ENCODE measurements at places on chromosomes 11 and 22.

DNA sequence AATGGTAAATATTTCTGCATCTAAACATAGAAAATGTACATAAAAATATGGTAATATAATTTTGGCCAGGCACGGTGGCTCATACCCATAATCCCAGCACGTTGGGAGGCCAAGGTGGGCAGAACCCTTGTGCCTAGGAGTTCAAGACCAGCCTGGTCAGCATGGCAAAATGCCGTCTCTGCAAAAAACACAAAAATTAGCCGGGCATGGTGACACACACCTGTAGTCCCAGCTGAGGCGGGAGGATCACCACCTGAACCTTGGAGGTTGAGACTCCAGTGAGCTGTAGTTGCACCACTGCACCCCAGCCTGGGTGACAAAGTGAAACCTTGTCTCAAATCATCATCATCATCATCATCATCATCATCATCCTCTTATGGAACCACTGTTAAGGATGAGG is 230.6 kb upstream of the NCAM1 start:
- DNase-seq = no peak

- no peak for DNase-seq
These were observed 525.5 kb downstream of the SOX6 start for GRCh38 chr11:15830741-15831428.

DNA sequence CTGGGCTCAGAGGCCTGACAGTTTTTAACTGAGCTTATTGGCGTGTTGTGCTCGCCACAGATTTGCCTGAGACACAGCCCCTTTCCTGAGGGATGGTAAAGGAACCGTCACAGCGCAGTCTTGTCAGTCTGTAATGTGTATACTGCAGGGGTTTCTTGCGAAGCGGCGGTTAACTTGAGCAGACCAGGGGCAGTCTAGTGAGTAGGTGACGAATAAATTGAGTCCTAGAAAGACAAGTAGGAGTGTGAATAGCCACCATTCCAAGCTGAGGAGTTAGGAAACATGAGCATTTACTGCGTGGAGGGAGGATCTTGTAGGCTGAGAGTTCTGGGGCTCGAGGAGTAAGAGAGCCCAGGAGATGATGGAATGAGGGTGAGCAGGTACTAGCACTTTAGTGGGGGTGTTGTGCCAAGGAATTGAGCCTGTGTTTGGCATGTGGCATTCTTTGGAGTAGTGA is 1.4 kb downstream of the MED15 start:
- DNase-seq = no peak

DNA sequence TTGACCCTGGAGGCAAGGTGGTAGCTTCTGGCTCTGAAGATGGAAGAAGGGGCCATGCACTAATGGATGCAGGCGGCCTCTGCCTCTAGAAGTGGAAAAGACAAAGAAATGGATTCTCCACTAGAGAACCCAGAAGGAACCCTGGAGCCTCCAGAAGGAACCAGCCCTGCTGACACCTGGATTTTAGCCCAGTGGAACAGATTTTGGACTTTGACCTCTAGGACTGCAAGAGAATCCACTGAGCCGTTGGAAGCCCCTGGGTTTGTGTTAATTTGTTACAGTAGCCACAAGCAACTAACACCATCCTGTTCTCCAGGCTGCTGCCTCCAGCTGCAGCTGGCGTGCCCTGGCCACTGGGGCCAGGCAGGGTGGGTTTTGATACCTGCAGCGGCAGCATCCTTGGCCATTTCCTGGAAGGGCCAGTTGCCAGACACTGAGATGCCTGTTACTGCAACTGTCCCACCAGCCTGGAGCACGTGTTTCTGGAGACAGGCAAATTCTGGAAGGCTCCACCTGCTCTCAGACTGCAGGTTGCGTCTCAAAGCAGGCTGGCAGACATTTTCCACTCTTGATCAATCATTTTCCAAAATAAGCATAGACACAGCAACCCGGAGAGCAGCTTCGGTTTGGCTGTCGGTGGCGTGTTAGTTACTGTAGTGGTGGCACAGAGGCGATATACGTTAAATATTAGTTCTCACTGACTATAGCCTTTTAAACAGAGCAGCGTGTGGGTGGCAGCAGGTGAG is 76.8 kb upstream of the PARVG start:
- no peak for DNase-seq

GRCh38 chr11:132549001-132549400 is 983.3 kb downstream of the OPCML start:
- no peak for DNase-seq

GRCh38 chr22:46019351-46019750 is 42.4 kb upstream of the WNT7B start:
- no peak for DNase-seq

DNA sequence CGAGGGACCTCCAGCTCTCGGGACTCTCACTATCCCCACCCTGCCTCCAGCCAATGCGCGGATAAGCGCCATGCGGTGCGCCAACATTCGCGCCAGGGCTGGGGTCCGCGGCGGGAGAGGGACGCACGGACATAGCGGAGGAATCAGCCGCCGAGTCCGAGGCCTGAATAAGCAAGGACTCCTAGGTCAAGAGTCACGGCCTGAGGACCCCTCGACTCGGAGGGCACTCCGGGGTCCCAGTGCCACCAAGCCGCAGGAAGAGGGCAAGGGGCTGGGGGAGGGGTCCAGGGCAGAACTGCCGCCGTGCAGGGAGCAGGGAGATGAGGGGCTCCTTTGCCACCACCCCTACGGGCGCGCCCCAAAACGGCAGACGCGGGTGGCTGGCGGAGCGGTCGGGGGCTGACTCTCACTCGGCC is 552 bp downstream of the DSCAML1 start:
- no peak for DNase-seq

DNA sequence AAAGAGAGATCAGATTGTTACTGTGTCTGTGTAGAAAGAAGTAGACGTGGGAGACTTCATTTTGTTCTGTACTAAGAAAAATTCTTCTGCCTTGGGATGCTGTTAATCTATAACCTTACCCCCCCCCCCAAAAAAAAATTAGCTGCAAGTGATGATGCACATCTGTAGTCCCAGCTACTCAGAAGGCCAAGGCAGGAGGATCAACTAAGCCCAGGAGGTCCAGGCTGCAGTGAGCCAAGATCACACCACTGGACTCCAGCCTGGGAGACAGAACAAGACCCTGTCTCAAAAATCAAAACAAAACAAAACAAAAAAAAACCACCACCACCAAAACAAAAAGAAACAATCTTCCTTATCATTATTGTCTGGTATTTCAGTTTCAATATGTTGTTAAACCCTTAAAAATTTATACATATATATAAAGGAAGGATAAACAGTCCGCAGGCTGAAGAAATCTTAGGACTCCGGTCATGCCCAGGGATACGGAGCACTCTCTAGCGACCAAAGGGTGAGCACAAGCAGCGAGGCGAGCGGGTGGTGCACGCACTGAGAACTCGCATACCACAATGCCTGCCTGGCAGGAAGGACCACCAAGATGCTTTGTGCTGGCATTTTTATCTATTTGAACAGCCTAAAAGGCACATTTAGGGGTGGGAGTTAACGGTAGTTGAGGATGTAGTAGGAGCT is 6.4 kb downstream of the POLDIP3 start:
- no peak for DNase-seq

GRCh38 chr11:130369141-130369691 is 54.5 kb upstream of the ZBTB44 start:
- DNase-seq = no peak

DNA sequence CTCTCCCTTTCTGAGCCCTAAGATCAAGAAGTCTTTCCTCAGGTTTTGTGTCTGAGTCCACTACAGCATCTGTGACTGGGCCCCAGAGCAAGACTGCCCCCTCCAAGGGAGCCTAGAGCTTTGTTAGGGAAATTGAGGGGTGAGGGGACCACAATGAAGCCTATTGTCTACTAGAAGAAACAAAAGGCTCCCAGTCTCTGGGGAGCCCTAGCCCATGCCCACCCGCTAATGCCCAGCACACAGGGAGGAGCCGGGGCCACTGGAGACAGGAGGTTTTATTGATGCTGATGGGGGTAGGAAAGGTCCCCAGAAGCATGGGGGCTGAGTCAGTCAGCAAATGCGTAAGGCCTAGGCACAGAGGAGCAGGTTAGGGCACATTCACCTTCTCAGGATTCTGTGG is 14.0 kb downstream of the RHOG start:
- DNase-seq = no peak

GRCh38 chr11:14971865-14972580 is at the start of gene CALCA:
Gene CALCA, minus strand, starts transcription at chr11:14972351. Its CDS starts 1,159 bp downstream, at chr11:14971192.
- no peak for DNase-seq

GRCh38 chr22:44596396-44597125 is 98.5 kb upstream of the RTL6 start:
- no peak for DNase-seq

- no peak for DNase-seq
These were observed 46.5 kb downstream of the PISD start for GRCh38 chr22:31615491-31615860.

DNA sequence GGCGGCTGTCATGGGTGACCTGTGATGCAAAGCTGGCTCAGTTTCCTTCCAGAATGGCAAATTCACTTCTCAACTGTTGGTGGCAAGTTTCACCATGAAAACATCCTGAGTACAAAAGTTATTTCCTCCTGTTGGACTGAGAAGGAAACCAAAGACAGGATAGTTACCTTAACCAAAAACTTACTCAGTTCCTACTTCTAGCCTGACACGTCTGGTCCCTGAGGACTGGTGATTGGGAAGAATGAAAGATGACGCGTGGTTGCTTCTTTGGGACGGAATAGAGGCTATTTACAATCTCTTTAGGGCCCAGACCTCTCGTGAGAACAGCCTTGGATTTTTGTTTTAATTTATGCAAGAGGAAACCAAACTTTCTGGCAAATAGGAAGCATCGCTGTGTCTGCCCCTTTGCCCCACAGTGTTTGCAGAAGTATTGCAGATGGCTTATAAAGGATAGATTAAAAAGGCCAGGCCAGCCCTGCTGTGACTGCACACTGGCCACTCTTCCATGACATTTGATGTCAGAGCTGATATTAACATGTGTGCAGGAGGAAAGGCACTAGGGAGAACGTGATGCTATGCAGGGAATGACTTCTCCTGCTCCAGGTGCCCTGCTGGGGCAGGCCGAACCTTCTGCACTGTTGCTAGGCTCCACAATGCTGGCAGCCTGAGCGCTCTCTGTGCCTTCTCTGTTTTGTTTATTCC is 7.6 kb downstream of the VPS26B start:
- peak; percentile 33 for DNase-seq

DNA sequence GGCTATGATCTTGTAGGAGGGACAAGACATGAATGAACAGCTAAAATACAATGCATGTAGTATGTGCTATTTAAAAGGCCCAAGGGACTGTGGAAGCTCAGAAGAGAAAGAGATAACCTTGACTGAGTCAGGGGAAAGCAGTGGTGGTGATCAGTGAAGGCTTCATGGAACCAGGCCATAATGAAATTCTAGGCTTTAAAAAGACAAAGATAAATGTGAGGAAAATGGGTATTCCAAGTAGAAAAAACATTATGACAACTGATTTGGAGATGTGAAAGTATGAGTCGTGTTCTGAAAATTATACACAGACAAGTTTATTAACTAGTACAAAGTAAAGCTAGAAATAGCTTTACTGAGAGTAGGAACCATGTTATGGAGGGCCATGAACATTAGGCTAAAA is 189.8 kb downstream of the SOX6 start:
- no peak for DNase-seq

DNA sequence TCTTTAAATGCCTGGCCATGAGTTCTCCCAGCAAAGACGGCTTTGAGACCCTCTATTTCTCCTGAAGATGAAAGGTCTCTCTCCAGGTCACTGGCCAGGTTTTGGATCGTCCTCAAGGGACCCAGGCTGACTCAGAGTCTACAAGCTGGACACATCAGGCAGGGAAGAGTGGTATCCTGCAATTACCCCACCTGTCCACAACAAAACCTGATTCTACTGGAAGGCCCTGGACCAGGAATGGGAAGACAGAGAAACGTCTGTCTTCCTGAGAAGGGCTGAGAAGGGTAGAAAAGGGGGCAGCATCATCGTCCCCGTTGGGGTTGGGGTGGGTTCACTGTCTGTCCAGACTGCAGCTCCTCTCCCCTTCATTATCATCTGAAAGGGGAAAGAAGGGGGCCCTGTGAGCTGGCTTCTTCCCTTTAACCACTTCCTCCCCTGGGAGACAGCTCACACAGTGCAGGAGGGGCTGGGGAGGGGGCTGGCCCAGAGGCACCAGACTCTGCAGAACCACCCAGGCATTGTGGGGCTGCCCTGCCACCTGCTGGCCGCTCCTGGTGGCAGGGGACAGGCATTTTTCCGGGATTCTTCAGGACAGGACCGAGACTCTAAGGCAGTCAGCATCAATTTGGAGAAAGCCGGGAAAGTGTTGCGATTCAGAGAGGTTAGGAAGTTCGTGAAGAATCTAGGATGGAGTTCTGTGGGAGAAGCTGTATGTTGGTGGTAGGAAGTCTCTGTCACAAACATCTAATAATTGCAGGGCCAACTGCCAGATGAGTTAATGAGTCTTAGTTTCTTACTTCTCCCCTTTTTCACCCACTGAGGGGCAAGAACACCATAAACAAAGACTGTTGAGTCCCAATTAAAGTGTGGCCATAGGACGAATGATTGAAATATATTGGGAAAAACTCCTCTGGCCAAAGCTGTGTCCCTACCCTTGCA is 57.6 kb downstream of the SYN3 start:
- DNase-seq = no peak

- no peak for DNase-seq
These were observed 56.9 kb upstream of the WNT11 start for GRCh38 chr11:76263166-76263565.

DNA sequence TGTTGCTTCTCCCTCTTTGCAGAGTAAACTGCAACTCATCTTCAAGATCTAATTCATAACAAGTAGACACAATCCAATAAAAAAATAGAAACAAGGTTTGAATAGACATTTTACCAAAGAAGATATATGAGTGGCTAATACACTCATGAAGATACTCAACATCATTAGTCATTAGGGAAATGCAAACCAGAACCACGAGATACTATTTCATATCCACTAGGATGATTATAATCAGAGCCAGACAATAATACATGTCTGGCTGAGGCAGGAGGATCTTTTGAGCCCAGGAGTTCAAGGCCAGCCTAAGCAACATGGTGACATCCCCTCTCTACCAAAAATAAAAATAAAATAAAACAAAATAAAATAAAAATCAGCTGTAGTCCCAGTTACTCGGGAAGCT is 85.0 kb downstream of the ATG16L2 start:
- DNase-seq = no peak
